Activated T-helper 1 cell treated with anti-CD3 and anti-CD28 coated beads, Interleukin-2, amount 50 U/mL, for 16 hours (primary cell): ENCODE measurements at places on chromosomes 1 and 21.

DNA sequence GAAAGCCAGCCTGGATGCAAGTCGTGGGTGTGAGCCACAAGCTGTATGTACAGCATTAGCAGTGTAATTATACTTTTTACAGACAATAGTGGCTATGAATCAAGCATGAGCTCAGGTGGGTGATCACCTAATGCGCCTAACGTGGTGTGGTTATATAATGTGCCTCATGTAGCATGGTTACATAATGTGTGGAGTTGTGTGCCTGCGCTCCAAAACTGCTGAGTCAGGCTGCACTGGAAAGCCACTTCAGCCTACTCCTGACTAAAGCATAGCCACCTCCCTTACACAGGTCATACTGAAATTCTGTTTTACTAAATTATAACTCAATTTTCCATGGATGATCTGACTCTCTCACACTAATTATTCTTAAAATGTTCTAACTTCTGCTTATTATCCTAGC, 69.8 kb downstream of the KCNT2 start:
- no peak for DNase-seq

DNA sequence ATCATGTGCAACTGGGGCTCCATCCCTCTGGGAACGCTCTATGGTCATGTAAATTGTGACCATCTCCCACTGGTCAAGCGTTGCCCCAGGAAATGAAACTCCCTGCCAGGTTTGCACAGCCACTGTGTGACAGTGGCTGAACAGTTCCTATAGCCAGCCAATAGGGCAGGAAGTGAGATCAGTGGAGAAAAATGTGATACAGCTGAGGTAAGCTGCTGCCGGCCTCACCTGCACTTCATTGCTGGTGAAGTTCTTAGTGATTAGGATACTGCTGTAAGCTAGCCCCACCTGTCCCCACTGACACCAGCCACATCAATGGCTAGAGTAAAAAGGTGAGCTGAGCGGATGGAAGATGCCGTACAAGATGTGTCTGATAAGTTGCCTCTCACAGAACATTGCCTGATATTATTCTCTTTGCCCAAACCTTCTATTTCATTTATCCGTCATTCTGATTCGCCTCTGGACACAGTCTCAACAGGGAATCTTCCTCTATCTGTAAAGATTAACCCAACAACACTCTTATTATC, 38.4 kb upstream of the CDC42BPA start:
- no peak for DNase-seq

DNA sequence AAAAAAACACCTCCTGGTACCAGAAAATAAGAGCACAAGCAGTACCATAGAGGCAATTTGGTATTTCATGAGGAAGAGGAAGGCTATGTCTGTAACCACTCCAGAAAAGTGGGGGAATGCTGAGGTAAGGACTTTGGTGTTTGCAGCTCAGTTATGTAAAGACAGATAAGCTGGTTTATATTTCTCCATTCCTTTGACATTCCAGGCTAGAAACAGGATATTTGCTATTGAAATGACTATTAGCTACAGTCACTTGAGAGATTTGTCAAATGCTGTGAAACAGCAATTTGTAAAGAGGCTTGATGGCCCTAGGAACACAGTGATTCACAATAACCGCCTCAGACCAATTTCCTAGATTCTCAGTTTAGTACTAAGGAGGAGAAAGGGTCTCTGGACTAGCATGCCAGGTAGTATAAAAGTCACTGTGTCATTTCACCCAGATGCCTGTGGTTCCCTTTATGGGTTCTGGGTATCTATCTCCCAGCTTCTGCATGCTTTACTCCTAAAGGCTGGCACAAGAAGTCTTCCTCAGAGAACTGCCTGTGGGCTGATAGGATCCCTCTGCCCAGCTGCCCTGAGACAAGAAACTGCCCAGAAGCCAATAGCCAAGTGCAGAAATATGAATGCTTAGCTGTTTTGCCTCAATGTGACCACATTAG, 80.5 kb downstream of the VCAM1 start:
- no peak for DNase-seq

DNA sequence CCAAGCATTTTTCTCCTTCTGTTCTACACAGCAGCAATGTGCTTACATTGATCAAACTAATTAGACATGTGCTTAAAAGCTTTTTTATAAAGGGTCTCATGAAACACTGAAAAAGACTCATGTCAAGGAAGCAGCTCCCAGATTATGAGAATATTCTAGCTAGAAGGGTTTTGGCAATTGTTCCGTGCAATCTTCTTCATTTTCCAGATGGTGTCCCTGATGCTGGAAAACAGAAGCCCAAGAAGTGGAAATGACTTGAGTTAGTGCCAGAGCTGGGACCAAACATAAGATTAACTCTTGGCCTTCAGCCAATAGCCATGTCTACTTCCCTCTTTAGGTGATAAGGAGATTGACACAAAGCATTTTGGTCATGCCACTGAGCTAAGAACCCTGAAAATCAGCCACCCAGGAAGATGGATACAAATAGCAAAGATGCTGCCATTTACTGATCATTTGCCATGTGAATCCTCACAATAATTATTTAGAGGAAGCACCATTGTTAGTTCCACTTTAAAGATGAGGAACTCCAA, 110.8 kb downstream of the MATN1 start:
- no peak for DNase-seq

GRCh38 chr1:173915596-173915995, 1.5 kb downstream of the SERPINC1 start:
- DNase-seq, result no peak

DNA sequence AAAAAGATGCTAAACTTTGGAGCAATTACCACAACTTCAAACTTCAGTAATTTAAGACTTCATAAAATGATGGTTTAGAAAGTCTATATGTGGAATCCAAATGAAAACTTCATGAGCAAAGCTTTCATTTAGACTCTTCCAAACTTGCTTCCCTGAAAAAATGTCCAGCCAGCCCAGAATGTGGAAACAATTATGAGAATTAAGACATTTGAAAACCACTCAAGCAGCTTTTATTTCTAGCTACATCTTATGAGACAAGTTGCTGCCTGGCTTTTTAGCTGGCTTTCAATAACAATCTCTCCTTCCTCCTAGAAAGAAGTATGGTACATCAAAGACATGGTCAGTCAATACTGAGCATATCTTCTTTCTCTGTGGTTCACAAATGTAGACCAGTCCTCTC, 21.8 kb downstream of the LPAR3 start:
- DNase-seq, result no peak

DNA sequence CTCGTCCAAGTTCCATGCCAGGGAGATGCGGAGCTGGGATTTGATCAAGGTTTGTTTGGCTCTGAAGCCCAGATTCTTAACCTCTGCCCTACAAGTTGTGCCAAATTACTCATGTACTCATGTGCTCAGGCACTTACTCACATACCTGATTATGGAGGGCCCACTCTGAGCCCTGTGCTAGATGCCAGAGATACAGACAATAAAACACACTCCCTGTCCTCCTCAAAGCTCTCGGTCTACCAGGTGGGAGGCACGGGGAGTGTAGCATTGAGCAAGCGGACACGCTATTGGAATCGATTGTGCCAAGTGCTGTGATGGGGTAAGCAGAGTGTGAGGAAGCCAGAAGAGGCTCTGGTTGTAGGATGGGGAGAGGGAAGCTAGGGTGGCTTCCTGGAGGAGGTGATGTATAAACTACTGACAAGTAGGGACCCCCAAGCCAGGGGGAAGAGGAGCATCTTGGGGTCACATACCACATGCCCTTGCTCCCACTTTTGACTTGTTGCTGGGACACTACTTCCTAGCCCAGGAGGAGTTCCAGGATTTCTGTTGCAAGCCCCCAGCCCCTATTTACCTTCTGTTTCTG, 49.8 kb upstream of the IFNLR1 start:
- no peak for DNase-seq

GRCh38 chr1:62286786-62287224, 32.4 kb downstream of the KANK4 start:
- DNase-seq, result no peak

DNA sequence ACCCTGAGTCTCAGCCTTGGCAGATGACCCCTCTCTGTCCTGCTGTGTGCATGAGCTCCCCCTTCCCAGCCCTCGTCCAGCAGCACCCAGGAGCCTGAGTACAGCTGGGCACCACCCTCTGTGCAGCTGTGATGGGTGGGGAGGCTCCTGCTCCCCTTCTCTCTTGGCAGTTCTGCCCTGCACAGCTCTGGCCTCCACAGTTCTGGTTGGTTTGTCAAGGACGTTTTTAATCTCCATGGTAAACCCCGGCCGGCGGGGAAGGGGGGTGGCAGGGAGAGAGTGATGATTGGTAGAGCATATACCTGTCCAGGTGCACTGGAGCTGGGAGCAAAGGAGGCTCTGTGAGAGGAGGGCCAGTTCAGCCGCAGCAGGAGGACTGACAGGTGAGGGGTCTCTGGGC, at the start of gene CLCNKA:
Gene CLCNKA (plus strand): TSS at position 356 of the 400 bp plus-strand sequence. CDS start 584 bp downstream, outside the sequence.
- DNase-seq, result no peak
